ENCODE measurements at places on chromosomes 16 and 17.
A peak's percentile ranks its signal among the peaks of the same experiment; 100 is the strongest.

DNA sequence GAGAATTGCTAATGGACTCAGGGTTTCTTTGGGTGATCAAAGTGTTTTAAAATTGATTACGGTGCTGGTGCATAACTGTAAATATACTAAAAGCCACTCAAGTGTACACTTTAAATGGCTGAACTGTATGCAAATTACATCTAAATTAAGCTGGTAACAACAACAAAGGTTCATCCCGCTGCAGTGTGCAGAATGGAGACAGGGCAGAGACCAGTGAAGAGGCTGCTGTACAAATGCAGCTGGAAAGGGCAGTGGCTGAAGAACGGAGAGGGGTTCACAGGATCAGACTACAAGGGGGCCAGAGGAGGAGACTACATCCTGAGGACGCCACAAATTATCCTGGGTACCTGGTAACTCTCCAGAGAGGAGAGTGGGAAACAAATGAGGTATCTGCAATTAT lies 9.0 kb upstream of the ITGAE start:
- DNase-seq = no peak

GRCh38 chr16:14309001-14309886 lies 238.1 kb downstream of the MRTFB start:
- DNase-seq = no peak

DNA sequence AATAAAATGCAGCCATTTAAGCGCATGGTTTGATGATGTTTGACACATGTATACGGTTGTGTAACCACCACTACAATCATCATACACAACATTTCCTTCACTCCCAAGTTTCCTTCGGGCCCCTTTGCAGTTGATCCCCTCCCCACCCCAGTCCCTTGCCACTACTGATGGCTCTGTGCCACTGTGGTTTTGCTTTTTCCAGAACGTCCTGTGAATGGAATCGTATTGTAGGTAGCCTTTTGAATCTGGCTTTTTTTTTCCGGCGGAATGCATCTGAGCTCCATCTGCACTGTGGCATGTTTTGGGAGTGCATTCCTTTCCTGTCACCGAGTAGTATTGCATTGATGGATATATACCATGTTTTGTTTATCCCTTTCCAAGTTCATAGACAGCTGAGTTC lies 15.1 kb upstream of the MAP2K3 start:
- no peak for DNase-seq

GRCh38 chr17:36691606-36692005 lies 90.2 kb downstream of the MRM1 start:
- DNase-seq = no peak

GRCh38 chr16:64853551-64853950 lies 268.3 kb downstream of the CDH11 start:
- no peak for DNase-seq

DNA sequence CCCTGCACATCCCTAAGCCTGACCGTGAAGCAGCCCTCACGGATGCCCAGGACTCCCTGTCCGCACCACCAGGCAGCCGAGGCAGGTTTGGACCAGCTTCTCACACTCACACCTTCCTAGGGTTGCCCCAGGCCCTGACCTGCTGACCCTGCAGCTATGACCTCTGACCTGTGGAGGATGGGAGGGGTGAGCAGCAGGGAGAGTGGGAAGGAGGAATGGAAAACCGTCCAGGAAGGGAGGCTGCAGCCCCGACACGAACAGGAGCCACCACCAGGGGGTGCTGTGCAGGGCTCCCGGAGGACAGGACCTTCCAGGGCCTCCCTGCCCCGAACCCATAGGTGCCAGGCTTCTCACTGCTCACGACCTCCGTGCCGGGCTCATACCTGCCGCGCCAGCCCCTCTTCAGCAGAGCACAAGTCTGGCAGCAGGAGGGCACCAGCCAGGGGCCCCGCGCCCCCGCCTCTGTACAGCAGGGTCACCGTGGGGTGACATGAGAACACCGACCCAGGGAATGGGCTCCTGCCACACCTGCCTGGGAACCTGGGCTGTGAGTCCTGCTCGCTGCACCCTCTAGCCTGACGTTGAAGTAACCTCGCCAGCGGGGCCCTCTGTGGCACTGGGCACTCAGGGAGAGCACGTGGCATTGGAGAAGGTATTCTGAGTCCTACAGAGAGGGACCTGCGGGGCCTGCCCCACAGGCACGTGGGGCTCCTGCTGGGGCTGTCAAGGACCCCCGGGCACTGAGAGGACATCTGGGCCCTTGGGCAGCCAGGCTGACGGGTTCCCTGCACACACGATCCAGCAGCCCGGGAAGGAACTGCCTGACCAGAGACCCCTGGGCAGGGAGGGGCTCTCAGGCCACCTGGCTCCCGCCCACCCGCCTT lies 37.6 kb downstream of the CTU2 start:
- DNase-seq = peak; percentile 54

DNA sequence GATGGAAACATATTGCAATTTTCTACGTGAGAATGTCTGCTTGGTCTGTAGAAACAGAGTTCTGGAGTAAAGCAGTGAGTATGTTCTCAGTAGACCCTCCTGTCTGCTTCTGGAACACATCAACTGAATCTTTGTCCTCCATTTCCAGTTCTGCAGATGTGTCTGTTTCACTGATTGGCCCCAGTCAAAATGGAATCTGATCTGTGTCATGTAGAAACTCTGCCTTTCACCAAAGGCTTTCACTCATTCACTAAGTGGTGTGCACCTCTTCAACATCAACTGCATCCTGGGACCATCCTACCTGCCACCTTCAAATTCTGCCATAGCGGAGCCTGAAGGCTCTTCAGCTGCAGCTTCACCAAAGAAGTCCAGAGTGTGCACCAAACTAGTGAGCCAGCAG lies 2.8 kb upstream of the ZNF267 start:
- no peak for DNase-seq

GRCh38 chr16:84054271-84054670 lies 11.7 kb upstream of the SLC38A8 start:
- no peak for DNase-seq

- DNase-seq = no peak
Measured at GRCh38 chr17:79990051-79990592, 45.5 kb downstream of the TBC1D16 start.

DNA sequence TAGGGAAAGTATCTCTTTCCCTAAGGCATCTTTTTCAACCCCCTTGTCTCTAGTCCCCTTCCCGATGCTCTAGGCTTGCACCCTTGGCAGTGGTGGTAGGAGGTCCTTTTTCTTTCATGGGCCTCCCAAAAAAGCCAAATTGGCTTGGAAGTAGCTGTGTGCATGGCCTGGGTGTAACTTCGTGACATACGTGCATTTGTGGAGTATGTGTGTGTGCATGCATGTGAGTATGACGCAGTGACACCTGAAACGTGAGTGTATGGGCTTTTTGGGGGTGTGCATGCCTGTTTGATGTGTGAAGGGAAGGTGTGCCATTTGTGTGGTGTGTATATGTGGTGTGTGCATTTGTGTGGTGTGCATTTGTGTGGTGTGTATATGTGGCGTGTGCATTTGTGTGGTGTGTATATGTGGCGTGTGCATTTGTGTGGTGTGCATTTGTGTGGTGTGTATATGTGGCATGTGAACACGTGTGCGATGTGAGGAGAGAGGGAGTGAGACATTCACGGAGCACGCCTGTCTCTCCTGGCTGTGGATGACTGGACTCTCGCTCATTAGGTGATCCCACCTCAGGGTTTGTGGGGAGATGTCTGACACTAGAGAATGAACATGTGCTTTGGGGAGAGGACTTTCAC lies 15.7 kb downstream of the IGFBP4 start:
- no peak for DNase-seq

DNA sequence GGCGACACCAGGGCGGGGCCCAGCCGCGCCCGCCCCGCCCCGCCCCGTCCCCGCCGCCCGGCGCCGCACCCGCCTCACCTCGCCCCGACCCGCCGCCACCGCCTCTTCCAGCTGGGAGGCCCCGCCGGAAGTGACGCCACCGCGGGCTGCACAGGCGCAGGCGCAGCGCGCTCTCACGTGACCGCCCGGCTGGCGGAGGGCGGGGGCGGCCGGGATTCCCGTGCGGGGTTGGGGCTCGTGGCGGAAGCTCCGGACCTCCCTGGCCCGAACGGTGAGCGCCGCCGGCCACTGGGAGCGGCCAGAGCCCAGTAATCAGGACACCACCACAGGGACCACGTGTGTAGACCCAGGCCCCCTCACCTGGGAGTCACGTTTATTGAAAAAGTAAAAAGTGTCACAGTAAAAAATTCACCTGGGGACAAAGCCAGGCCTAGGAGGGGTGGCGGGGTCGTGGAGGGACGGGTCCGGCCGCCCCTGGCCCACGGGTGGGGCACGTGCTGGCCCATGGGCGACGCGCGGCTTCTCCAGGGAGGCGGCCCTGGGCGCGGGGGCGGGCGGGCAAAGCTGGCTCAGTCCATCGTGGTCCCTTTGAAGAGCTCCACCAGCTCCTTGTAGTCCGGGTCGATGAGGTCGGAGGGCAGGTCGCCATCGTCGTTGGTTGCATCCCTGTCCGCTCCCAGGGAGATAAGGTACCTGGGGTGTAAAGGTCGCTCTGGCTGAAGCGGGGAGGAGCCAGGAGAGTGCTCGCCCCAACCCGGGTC lies at the start of gene MCRIP1:
Gene MCRIP1, minus strand, starts transcription at position 132 of the 761 bp plus-strand sequence. CDS start 8,785 bp downstream, outside the sequence.
- DNase-seq = peak; percentile 91

GRCh38 chr17:61464130-61464842 lies 12.1 kb downstream of the TBX4 start:
- no peak for DNase-seq

DNA sequence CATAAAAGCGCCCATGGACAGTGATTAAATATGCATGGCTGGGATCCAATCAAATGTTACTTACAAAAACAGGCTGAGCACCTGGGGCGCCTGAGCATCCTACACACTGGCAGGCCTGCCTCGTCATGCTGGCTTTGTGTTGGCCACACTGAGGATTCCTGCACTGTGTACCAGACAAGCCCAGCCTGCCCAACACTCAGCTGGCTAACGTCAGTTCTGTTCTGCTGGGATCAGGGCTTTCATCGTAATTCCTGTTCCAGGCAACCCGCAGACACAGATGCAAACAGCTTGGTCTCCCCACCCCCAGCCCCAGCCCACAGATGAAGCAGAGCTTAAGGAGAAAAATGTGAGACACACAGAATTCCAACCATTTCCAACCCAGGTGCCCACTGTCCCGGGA lies 30.7 kb downstream of the PIMREG start:
- no peak for DNase-seq

- DNase-seq = no peak
Measured at GRCh38 chr17:76542566-76542971, 2.7 kb downstream of the PRCD start.

DNA sequence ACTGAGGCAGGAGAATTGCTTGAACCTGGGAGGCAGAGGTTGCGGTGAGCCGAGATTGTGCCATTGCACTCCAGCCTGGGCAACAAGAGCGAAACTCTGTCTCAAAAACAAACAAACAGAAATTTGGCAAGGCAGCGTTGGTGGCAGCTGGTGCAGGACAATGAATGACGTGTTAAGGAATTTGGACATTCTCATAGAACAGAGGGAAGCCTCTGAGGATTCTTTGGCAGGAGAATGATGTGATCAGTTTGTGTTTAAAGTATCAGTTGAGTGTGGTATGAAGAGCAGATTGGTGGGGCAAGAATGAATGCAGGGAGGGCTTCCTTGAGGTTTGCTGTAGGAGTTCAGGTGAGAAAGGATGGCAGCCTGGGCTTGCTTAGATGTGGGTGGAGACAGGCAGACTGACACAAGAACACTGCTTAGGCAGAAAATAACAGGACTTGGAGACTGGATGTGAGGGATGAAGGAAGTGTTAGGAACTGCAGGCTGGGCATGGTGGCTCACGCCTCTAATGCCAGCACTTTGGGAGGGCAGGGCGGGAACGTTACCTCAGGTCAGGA lies 4.8 kb downstream of the CYB5D2 start:
- DNase-seq = no peak

DNA sequence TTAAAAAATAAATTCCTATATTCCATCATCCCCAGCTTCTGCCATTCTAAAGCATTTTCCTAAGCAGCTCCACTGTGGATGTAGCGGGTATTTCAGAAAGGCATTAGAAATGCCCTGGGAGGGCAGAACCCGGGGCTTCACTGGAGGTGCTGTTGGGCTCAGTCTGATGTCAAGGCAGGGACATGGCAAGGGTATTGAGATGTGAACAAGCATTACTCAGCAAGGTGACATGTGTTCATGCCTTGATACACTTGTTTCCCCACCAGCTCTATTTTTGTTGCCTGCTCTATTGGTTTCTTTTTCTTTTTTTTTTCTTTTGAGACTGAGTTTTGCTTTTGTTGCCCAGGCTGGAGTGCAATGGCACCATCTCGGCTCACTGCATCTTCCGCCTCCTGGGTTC lies 35.7 kb downstream of the ABCC1 start:
- DNase-seq = no peak

DNA sequence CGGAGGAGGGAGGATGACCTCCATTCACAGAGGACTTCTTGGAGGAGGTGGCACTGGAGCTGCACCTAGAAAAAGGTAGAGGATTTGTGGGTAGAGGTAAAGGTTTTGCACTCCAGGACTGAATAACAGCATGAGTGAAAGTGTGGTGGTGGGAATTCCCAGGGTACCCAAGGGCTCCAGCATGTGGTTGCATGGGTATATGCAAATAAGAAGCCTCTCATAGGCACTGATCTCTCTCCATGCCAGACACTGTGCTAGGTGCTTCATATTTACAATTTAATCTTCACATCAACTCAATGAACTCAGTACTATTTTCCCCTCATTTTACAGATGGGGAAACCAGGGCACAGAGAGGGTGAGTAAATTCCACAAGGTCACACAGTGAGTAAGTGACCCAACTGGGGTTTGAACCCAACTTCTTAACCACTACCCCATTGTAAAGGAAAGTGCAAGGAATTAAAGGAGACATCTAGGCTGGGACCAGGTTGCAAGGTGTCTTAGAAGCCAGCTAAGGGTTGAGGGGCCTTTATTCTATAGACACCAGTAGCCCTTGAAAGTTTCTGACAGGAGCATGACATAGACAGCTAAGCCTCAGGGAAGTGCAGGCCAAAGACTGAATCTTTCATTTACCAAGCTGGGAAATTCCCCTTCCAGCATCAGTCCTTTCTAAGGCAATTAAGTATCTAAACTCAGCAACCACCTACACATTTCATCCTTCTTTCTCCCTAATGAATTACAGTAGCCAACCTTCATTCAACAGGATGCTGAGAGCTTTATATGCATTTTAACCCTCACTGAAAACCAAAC lies 21.3 kb downstream of the SCNN1B start:
- DNase-seq = no peak

DNA sequence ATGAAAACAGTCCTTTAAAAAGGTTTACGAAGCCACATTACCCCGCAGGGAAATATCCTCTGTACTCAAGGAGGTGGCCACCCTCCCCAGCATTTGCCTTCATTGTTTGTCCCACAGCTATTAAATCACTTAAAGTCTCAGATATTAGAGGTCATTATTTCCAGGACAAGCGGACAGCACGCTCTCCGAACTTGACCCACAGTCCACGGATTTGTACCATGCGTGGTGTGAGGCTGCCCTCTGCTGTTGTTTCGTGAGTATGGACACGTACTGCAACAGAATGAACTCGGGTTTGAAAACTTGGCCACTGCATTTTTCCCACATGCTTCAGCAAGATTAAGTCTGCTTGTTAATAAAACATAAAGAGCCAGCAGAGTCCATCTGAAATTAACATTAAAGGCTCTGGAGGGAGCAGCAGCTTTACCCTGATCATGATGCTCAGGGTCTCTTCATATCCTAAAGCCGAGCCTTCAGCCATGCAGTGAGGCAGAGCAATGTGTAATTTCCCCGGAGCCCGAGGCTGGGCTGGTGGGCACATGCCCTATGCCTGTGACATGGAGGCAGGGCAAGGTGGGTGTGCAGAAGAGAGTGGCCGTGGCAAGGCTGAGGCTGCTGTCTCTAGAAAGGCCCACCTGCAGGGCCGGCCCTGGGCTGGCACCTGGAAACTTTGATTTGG lies 19.7 kb downstream of the MEAK7 start:
- no peak for DNase-seq

- DNase-seq = no peak
Measured at GRCh38 chr17:53353919-53354351, 468.8 kb upstream of the KIF2B start.
